ENCODE measurements at places on chromosomes 2 and 18.

GRCh38 chr2:190344276-190344827 is 963 bp downstream of the INPP1 start:
- DNase-seq, result peak; percentile 12

- DNase-seq, result no peak
Measured at GRCh38 chr18:79546781-79547272, 132.8 kb upstream of the CTDP1 start.

- no peak for DNase-seq
Measured at GRCh38 chr2:233076749-233077148, 16.6 kb downstream of the INPP5D start.

GRCh38 chr2:120481446-120482194 is 135.7 kb downstream of the INHBB start:
- no peak for DNase-seq

DNA sequence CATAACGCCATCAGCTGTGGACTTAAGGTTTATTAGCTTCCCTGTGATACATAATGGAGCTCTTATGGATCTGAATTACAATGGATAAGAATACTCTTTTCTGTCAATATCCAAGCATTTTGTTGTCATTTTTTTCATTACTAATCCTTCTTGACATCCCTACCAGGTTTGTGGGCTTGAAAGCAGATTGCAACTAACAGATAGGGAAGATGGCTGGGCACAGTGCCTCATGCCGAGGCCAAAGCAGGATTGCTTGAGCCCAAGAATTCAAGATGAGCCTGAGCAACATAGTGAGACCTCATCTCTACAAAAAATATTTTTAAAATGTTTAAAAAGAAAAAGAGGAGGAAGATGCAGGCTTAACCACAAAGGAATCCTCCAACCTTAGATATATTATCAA is 42.4 kb downstream of the ASXL2 start:
- no peak for DNase-seq

GRCh38 chr18:63025251-63026090 is 294.1 kb downstream of the BCL2 start:
- DNase-seq, result no peak

GRCh38 chr2:231780123-231780908 is 766 bp downstream of the PDE6D start:
- no peak for DNase-seq

- no peak for DNase-seq
Measured at GRCh38 chr18:12819841-12820240, 64.2 kb downstream of the PTPN2 start.

DNA sequence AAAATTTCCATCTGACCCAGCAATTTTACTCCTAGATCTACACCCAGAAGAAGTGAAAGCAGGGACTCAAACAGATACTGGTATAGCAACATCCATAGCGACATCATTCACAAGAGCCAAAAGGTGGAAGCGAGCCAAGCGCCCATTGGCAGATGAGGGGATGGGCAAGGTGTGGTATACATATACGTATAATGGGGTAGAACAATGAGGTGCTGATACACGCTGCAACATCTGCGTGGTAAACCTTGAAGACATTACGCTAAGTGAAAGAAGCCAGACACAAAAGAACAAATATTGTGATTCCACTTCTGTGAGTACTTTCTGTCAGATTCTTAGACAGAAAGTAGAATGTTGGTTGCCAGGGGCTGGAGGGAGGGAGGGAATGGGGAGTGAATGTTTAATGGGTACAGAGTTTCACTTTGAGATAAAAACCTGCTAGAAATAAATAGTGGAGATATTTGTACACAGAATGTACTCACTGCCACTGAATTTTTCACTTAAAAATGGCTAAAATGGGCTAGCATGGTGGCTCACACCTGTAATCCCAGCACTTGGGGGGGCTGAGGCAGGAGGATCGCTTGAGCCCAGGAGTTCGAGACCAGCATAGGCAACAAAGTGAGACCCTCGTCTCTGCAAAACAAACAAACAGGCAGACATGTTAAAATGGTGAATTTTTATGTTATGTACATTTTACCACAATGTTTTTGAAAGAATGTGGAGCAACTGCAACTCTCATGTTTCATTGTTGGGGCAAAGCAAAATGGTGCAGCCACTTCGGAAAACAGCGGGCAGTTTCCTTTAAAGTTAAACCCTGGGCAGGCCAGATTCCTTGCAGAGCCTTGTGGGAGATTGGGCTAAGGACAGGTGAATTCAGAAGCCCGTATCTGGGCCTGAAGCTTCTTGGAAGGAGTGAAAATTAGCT is 103.4 kb upstream of the MYCN start:
- no peak for DNase-seq

DNA sequence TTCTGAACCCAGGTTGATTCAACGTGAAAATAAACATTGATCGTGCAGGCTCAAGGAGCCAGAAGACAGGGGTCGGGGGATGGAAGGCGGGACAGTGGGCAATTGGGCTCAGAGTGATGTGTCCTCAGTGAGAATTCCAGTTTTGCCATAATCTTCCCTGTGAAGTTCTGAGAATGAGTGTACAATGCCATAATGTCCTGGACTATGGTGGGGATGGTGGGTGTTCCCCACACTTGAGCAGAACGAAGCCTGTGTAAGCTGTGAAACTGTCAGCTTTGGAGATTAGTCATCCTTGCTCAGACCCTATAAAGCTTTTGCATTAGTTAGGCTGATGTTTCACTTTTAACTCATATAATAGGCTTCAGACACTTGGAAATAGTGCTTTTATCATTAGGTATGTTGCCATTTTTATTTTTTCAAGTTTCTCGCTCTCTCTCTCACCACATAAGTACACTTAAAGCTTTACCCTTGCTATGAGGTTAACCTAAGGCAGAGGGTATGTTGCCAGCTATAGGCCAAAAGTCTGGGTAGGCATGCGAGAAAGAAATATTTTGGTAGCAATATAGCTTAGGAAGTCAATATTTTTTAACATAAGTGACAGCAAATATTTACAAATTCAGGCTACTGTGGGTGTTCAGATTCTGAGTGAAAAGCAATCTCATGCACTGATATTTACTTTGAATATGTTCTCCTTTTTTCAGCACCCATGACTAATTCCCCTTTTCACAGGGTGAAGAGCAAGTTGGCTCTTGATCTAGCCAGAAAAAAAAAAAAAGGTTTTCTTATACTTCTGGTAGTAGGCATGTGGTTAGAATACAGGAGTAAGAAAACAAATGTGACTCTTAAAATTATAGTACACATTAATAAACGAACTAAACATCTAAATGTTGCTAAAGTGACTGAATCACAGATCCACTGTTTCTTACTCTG is 47.2 kb downstream of the CDC42EP3 start:
- no peak for DNase-seq

- no peak for DNase-seq
Measured at GRCh38 chr2:235333076-235333475, 160.8 kb upstream of the AGAP1 start.

DNA sequence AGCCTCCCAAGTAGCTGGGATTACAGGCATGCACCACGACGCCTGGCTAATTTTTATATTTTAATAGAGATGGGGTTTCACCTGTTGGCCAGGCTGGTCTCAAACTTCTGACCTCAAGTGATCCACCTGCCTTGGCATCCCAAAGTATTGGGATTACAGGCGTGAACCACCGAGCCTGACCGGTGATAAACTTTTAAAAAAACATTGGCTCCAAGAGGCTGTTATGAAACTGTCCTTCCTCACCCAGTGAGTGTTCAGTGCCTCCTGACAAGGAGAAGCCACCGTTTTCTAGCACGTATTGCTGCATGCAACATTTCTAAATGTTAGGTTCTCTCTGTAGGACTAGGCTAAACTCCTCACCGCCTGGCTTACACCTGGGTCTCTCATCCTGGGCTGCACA is 63.3 kb downstream of the EDAR start:
- DNase-seq, result no peak

GRCh38 chr2:100752628-100753333 is 67.2 kb upstream of the NPAS2 start:
- peak; percentile 70 for DNase-seq

- no peak for DNase-seq
Measured at GRCh38 chr18:44701227-44701626, 20.5 kb downstream of the SETBP1 start.

DNA sequence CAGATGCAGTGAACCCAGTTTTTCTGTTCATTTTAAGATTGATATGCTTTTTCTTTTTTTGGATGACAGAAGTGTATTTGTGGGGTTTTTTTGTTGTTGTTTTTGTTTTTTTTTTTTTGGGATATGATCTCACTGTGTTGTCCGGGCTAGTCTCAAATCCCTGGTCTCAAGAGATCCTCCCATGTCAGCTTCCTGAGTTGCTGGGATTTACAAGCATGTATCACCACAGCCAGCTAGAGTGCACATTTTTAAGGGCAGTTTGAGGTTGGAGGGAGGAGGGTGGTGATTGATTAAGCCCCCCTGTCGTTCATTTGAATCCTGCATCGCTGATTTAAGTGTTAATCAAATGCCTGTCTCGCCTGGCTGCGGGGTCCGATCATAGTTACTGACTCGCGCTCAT is 189.1 kb downstream of the GBX2 start:
- no peak for DNase-seq

DNA sequence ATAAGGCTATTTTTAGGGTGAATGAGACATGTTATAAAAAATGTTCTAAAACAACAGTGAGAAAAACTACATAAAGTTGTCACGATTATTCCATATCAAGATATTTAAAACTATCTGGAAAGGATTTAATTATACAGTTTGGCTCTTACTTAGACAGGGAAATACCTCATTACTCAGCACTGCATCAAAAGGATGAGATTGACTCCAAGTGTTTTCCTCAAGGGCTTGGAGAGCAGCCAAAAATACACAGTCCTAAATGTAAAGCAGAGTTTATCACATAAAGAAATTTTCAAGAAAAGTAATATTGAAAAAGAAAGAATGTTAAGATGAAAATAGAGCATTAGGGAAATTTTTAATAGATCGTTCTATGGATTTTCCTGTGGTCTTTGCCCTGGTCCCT is 285.5 kb upstream of the NETO1 start:
- DNase-seq, result no peak

- DNase-seq, result peak; percentile 57
Measured at GRCh38 chr2:45993476-45993991, 303.7 kb upstream of the EPAS1 start.

GRCh38 chr2:68734176-68734575 is 435 bp upstream of the ARHGAP25 start:
- no peak for DNase-seq

DNA sequence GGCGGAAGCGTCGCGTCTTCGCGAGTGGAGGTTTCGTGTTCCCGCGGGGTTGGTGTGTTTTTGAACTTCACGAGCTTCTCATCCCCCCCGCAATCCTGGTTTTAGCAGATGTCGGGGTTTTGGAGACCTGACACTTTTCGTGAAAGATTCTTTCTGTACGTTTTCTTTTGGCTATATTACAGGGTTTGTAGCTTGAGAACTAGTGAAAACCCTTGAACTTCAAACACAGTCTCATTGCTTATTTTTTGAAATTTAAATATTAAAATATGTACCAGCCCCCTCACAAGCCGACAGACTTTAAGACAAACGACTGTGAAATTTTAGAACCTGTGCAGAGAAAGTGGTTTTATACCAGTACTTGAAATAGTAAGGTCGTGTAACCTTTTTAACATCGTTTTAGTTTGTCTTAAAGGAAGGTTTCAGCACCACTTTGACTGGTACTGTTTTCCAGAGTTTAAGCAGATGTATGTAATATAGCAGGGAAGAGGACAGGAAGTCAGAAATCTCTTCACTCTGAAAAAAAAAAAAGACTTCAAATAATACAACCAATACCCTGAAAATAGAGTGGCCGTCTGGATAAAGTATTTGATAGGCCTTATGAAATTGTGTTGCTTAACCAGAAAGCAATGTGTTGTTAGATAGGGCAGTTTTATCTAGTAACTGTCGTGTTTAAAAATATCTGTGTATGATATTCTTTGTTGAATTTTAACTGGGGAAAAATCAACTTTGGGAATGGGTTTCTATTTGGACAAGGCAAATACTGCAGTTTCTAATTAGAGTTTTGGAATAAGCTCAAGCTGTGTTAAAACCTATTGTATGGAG is 1.4 kb downstream of the SPATS2L start:
- no peak for DNase-seq

GRCh38 chr2:121333834-121334558 is 49.0 kb upstream of the TFCP2L1 start:
- DNase-seq, result no peak

- no peak for DNase-seq
Measured at GRCh38 chr2:176178757-176179295, 9.6 kb upstream of the HOXD1 start.

DNA sequence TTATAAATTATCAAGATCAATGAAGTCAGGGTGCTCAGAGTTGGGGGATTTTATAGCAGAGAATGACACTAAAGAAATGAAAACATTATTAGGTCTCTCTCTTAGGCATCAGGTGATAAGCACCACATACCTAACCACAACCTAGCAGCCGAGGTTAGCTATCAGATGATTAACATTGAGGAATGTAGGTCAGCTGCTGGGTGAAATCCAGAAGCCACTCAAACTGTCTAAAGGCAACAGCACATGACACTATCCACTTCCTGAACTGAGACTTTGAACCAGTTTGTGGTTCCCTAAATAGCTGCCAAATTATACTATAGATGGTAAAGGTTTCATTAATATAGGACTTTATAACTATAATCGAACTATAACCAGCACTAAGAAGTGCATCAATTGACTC is 4.7 kb downstream of the EPG5 start:
- DNase-seq, result peak; percentile 82

- no peak for DNase-seq
Measured at GRCh38 chr2:64406407-64406774, 47.6 kb upstream of the LGALSL start.

DNA sequence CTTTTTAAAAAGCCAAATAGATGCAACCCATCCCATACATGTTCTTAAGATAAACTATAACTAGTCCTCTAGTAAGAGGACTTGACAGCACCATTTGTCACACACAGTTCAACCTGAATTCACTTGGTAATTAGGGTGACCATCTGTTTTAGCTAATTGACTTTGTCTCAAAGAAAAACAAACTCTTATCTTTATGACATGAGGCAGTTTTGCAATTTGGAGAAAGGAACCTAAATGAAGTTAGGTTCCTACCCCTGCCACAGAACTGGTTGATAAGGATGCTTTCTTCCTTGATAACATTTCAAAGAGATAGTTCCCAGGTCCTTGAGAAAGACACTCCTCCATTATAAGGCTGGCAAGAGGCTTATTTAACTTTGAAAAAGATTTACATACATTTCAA is 57.4 kb upstream of the LRRTM1 start:
- no peak for DNase-seq

GRCh38 chr2:43441195-43441594 is 154.6 kb downstream of the THADA start:
- no peak for DNase-seq

DNA sequence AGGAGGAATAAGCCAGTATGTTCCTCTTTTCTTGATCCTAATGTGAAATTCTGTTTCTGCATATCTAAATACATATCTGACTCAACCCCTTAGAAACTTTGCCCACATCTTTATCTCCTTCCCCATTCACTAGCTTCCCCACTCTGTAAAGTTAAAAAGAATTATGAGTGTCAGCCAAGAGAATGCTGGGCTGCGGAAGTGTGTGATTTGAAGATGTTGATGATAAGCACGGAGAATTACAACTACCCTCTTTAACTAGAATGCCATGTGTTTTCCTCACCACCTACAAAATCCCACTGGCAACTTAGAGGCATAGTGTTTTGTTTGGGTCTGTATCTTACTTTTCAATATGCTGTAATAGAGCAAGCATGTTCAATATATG is 490.4 kb upstream of the FANCL start:
- no peak for DNase-seq
